ENCODE measurements at places on chromosomes 4 and X. TPM values are rescaled to one million over a fixed set of nuclear protein-coding genes. Genes with fewer than 3 reads are reported as not detected.

DNA sequence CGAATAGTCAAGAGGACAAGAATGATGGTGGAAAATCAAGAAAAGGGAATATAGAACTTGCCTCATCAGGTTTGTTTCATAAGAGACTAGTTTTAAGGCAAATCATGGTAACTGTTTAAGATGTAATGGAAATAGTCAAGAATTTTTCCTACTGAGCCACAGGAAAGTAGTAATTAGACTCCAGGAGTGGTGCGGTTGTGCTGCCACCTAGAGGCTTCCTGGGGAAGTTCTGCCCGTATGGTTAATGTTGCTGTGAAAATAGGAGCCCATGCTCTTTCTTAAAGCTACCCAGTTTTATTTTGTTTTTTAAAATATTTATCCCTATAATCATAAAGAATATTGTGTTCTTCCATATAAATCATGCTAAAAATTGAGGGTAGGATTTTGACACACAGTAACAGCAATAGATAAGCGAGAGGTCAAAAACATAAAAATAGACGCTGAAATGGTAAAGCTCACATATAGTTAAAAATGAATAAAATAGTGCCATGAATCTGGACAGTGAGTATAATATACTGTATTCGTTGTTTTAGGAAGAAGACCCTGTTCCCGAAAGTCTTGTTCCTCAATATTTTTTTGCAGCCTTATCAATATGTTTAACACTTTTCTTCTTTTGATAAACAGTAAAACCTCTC, 87.0 kb downstream of the PHOX2B start:
- peak; percentile 58 for DNase-seq

DNA sequence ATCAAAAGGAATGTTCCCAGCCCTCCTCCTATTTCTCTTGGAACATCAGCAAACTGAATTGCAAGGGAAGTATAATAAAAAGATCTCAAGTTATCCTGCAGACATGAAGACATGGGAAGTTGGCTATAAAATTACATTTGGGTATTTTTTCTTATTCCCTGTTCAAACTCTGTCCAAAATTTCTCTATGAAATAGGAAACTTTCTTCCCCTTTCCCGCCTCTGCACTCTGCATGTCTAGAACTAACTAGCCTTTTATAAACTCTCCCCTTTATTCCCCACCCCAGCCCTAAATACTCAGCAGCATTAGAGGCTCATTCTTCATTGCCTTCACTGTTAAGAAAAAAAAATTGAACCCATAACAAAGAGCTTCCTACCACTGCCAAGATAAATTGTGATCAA, 126.7 kb upstream of the EDNRA start:
- DNase-seq, result no peak

GRCh38 chrX:20988118-20988517, 386.1 kb upstream of the CNKSR2 start:
- DNase-seq, result no peak

- no peak for DNase-seq
Measured at GRCh38 chrX:120365968-120366367, 4.1 kb downstream of the ATP1B4 start.

DNA sequence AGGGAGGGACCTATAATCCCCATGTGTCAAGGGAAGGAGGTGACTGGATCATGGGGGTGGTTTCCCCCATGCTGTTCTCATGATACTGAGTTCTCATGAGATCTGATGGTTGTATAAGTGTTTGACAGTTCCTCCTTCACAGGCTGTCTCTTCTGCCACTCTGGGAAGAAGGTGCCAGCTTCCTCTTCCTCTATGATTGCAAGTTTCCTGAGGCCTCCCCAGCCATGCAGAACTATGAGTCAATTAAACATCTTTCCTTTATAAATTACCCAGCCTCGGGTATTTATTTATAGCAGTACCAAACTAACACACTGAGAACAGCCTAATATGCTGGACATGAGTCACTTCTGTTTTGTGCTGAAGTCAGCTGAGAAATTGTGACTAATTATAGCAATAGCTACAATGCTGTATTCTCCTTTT, 656.9 kb upstream of the CPEB2 start:
- no peak for DNase-seq

GRCh38 chr4:101400096-101400495, 52.8 kb upstream of the PPP3CA start:
- DNase-seq, result no peak

GAGE12H gene
- not detected for total RNA-seq

SPANXN4 gene
- total RNA-seq, result not detected

SPANXN3 gene
- total RNA-seq, result not detected

Measured in mucosa of descending colon (tissue), 3 donors.